CD4-positive, CD25-positive, alpha-beta regulatory T cell (primary cell): ENCODE measurements at places on chromosomes 3 and 15. TPM values are rescaled to one million over a fixed set of nuclear protein-coding genes. Genes with fewer than 3 reads are reported as not detected.

- no peak for DNase-seq
Measured at GRCh38 chr15:71136793-71137518, 21.7 kb downstream of the THSD4 start.

- DNase-seq, result no peak
Measured at GRCh38 chr3:182451871-182452270, 341.4 kb upstream of the ATP11B start.

- no peak for DNase-seq
Measured at GRCh38 chr3:136141891-136142290, 54.2 kb downstream of the MSL2 start.

DNA sequence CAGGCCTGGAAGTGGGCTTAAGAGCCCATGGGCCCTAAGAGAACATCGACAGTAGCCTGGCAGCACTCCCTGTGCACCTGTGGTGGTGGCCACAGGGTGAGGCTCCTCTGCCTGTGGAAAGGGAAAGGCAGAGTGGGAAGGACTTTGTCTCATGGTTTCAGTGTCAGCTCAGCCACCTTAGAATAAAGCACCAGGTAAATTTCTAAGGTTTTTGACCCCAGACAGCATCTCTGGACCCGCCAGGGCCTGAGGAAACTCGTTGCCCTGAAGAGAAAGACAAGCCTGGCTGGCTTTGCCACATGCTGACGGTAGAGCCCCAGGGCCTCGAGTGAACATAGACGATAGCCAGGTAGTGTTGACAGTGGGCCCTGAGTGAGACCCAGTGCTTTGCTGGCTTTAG lies 22.1 kb downstream of the GOLGA6A start:
- DNase-seq, result no peak

- DNase-seq, result peak; percentile 43
Measured at GRCh38 chr3:52291508-52292181, 4.0 kb downstream of the GLYCTK start.

EIF3J gene
- polyA plus RNA-seq, result 25.7 TPM

DNA sequence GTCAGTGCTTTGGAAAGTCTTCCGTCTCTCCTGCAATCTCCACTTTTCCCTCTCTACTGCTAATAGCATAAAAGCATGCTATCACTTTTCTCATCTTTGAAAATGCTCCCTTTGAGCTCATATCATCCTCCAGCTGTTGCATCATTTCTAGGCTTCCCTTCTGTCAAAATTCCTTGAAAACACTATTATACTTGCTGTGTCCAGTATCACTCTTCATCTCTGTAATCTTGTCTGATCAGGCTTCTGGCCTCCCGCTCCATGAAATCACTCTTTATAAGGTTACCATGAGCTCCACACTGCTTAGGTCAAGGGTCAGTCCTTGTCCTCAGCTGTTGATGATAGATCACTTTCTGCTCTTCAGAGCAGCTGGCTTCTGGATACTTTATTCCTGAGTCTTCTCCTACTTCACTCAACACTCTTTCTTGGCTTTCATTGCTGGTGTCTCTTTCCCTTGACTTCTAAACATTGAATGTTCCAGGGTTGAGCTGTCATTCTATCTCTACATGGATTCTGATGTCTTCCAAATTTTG lies 50.9 kb upstream of the SPTSSB start:
- DNase-seq, result no peak

ACP3 gene
- not detected for polyA plus RNA-seq

DNA sequence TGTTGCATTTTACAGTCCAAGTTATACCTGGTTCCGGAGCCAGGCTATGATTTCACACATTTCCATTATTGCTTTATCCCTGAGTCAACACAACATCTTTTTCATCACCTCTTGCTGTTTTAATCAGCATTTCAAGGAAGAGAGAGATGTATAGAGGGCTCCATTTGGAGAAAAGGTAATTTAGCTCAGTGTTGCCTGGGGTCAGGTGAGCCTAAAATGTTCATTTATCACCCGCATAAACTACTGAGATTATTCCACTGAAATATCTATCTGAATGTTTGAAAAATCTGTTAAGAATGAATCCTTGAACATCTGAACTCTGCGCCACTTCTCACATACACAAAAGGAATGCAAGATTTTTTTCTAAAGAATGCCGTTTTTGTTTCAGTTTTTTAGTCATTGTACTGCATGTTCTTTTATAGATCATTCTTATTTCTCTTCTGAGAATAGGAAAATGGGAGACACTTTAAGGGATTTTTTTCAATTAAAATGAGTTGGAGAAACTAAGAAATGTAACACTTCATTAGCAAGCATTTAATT lies 51.5 kb upstream of the AGTR1 start:
- no peak for DNase-seq

GRCh38 chr3:159356606-159357005 lies 554.8 kb downstream of the MFSD1 start:
- DNase-seq, result no peak

GRCh38 chr3:58580826-58581327 lies 3.7 kb upstream of the FAM107A start:
- DNase-seq, result no peak

DNA sequence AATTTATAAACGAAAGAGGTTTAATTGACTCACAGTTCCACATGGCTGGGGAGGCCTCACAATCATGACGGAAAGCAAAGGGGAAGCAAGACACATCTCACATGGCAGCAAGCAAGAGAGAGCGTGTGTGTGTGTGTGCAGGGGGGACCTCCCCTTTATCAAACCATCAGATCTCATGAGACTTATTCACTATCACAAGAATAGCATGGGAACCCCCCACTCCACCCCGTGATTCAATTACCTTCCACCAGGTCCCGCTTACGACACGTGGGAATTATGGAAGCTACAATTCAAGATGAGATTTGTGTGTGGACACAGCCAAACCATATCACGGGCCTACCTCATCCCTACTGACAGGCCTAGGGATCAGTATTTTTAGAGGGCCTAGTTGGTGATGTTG lies 3.1 kb upstream of the EPHB1 start:
- no peak for DNase-seq

PSTPIP1 gene
- polyA plus RNA-seq, result 69.2 TPM

- no peak for DNase-seq
Measured at GRCh38 chr3:30236011-30236410, 370.4 kb upstream of the TGFBR2 start.

GRCh38 chr3:109831403-109831802 lies 494.1 kb upstream of the DPPA4 start:
- no peak for DNase-seq

TMEM266 gene
- polyA plus RNA-seq, result 0.22 TPM

- DNase-seq, result no peak
Measured at GRCh38 chr3:140572334-140572733, 105.5 kb upstream of the TRIM42 start.

- no peak for DNase-seq
Measured at GRCh38 chr3:49030321-49030720, 1.1 kb upstream of the IMPDH2 start.

GRCh38 chr15:40388941-40389823 lies 6.7 kb downstream of the KNSTRN start:
- DNase-seq, result no peak

DNA sequence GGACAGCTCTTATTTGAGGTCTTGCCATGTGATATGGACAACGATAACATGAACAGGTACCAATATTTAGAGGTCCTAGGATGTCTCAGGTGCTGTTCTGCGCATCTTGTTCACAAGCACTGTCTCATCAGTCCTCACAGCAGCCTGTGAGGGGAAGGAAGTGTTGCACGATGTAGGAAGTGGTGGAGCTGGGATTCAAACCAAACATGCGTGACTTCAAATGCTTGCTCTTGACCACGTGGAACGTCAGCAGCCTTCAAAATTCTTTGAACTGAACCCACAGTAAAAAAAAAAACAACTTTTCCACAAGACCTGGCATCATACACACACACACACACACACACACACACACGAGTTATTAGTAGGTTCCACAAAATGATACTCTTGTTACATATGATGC lies 153.4 kb upstream of the SMAD3 start:
- DNase-seq, result no peak

FAM3D gene
- not detected for polyA plus RNA-seq

DNA sequence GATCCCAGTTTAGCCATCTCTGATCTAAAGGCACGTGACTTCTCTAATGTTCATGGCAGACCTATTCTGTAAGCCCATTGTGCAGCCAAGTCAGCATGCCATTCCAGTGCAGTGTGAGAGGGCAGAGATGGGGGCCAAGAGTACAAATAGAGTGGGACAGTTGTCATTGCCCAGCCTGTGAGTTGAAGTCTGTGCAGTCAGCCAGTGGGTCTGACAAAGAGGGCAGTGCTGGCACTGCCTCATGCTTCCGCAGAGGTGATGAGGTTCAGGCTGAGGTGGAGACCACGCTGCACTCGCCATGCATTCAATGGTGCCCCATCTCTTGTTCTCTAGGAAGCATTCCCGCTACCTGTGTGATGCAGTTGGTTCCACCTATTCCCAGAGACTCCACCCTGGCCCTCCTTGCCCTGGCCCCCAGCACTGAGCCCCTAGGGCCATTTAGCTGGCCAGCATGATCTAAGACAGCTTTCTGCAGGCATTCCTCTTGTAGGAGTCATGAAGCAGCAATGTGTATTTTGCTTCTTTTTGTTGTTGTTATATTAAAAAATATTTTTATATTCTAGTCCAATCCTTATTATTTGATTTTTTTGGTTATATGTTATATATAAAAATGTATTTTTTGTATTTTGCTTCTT lies 3.7 kb downstream of the MRAS start:
- no peak for DNase-seq

- no peak for DNase-seq
Measured at GRCh38 chr15:66555685-66556084, 10.1 kb downstream of the LCTL start.

DNA sequence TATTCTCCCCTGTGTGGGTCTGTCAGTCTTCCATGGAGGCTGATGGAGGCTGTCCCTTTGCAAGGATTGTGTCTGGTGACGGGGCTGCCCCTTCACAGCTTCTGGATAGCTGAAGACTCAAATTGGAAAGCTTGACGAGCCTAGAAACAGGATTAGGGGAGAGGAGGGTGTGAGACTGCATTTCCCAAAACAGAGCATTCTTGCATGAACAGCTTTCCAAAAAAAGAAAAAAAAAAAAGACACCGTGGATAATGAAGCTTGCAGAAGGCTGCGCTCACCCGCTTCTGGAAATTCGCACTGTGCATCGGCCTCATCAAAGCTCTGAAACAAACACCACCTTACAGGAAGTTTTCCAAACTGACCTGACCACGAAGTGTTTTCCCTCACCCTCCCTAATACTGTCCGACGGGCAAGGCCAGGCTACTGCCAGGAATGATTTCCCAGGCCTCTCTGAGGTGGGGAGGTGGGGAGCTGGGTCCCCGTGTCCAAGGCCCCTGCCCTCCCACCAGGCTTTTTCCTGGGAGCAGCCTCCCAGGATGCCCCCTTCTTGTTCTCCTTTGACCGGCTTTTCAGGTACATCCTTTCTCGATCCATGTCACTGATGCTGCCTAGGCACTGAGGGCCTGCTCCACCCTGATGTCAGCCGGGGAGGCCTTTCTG lies 24.9 kb upstream of the MUC4 start:
- no peak for DNase-seq

GRCh38 chr3:47512416-47513124 lies 942 bp downstream of the ELP6 start:
- DNase-seq, result no peak

KIF7 gene
- not detected for polyA plus RNA-seq

GRCh38 chr15:81303244-81304225 lies 20.4 kb downstream of the STARD5 start:
- DNase-seq, result no peak

PML gene
- 24.0 TPM for polyA plus RNA-seq

DNA sequence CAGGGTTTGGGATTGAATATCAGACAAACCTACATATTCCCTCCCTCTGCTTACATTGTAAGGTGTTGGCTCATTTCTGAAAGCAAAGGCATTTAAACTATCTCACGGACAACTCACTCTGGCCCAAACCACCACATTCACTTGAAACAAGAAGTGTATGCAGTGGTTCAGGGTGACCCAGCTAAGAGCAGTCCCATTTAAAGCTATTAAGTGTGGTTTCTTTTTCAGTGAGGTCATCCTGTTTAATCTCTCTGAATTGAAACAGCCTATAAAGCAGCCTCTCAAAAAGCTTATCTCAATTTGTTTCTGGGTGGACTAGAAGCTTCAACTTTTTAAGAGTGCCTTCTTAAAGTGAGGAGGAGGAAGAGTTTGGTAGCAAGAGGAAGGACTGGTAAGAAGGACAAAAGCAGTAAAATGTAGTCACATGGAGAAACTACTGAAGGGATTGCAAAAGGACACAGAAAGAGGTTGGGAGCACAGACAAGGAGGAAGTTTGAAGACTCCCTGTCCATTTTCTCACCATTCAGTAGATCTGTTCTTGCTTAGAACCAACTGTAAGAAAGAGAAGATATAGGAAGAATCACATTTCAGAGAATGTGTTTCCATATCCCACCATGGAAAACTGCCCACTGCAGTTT lies 151.6 kb downstream of the TMCO5A start:
- no peak for DNase-seq

GRCh38 chr3:137854533-137855261 lies 90.6 kb downstream of the SOX14 start:
- no peak for DNase-seq

DNA sequence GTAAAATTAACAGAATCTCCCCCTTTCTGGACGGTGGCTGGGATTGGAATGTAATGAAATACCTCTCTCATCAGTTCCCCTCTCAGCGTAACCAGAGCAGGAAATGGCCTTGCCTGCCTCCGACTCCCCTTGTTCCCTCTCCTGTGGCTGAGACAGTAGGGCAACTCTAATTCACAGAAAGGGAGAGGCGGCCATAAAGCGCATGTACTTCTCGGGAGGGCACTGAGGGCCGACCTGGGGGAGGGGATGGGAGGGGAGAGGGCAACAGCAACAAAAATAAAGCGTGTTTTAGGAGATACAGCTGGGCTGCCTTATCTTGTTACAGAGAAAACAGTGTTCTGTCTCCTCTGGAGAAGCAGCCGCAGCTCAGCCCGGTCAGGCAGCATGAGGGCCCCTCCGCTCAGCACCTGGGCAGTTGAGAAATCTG lies 783.3 kb upstream of the ARRDC4 start:
- DNase-seq, result no peak

XCR1 gene
- not detected for polyA plus RNA-seq

B2M gene
- polyA plus RNA-seq, result 37,989 TPM

GRCh38 chr15:55989383-55989782 lies 4.0 kb downstream of the NEDD4 start:
- DNase-seq, result no peak

GRCh38 chr3:144272680-144273079 lies 301.1 kb downstream of the DIPK2A start:
- DNase-seq, result no peak

DNA sequence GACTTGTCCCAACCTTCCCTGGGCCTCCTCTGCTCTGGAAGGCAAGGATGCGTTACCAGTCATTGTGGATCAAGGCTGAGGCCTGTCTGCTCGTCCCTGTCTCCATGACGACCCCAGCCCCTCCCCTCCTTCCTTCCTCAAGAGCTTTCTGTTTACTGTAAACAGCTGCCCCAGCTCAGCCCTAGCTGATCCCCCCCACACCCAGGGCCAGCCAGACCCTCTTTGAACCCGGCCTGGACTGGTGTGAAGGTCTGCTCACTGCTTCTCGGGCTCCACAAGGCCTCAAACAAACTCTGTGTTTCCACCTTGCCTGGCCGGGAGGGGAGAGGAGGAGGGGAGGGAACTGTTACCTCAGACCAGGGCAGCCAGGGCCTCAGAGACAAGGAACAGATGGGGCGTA lies 16.9 kb downstream of the VPS18 start:
- DNase-seq, result no peak

GRCh38 chr15:93088200-93088980 lies 621 bp downstream of the RGMA start:
- no peak for DNase-seq

LEKR1 gene
- polyA plus RNA-seq, result 0.73 TPM

GRCh38 chr15:41790756-41791546 lies 16.7 kb downstream of the MAPKBP1 start:
- DNase-seq, result no peak

NT5DC2 gene
- polyA plus RNA-seq, result not detected
